ENCODE measurements at places on chromosomes 6 and 20.

DNA sequence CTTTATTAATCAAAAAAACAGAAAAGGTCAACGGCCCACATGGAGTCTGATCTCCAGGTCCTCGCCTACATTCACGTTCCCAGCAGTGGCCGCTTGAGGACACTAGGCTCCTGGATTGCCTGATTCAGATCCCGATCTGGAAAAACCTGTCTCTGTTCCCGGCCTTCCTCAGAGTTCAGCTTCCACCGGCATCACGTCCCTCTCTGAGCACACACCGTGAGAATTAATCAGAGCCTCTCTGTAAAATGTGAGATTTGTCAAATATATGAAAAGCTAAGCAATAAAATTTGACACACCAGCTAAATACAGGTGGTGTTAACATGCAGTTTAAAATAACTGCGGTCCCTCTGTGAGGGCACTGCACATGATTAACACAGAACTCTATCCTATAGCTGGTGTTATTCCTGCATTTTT, 122.8 kb upstream of the COL21A1 start:
- no peak for DNase-seq

DNA sequence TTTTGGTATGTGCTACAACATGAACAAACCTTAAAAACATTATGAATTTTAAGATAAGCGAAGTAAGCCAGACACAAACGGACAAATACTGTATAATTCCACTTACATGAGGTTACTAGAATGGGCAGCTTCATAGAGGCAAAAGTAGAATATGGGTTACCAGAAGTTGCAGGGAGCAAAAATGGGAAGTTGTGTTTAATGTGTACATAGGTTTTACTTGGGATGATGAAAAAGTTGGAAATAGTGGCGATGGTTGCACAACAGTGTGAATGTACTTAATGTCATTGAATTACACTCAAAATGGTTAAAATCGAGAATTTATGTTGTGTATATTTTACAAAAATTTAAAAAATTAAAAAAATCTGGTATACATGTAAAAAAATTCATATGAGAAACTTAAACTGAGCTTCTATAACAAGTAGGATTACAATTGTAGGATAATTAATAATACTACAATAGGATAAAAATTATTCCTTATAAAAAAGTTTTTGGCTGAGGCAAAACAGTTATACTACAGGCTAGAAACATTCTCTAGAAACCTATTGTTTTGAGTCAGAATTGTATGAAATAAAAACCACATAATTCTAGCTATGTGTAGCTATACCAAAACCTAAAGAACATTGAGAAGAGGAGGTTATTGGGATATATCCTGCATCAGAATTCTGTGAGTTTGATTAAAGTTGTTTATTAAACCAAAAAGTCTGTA, 24.8 kb upstream of the DYNLRB1 start:
- no peak for DNase-seq

- no peak for DNase-seq
These were observed 93.3 kb downstream of the KCNQ5 start for GRCh38 chr6:72715119-72715518.

- no peak for DNase-seq
These were observed 735.1 kb upstream of the MARCKS start for GRCh38 chr6:113122060-113122459.

DNA sequence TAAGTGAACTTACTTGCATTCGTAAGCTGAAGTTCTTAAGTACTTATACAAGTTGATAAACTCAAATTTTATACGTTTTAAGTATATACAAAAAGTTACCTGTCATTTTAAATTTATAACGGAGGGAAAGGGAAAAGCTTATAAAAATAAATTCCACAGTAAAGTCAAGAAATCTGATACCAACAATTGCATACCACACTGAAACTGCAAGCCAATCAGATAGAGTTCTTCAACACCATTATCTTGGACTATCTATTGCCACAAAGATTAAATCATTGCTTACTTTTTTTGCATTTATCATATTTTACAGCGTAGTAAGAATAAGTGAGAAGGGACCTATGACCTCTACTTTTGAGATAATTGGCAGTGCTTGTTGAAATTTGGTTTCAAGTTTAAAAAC, 386.7 kb downstream of the TFAP2A start:
- DNase-seq = no peak

- no peak for DNase-seq
These were observed 54.9 kb upstream of the TULP4 start for GRCh38 chr6:158257425-158257759.

DNA sequence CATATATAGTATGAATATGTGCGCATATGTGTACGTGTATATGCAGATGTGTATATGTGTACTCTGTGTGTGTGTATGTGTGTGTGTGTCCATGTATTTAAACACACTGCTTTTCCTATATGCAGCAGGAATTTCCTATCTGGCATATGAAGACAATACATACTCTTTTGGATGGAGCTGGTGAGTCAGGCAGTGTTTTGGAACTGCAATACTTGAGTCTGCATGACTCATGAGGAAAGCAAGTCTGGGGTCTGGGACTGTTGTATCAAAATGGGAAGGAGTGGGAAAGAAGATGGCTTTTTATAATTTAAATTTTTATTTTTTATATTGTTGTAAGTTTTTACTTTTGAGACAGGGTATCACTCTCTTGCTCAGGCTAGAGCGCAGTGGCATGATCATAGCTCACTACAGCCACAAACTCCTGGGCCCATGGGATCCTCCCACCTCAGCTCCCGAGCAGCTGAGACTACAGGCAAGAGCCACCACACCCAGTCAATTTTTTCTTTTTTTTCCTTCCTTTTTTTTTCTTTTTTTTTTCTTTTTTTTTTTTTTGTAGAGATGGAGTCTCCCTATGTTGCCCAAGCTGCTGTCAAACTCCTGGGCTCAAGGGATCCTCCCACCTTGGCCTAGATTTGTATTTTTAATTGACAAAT, 72.2 kb downstream of the ATXN1 start:
- DNase-seq = no peak

DNA sequence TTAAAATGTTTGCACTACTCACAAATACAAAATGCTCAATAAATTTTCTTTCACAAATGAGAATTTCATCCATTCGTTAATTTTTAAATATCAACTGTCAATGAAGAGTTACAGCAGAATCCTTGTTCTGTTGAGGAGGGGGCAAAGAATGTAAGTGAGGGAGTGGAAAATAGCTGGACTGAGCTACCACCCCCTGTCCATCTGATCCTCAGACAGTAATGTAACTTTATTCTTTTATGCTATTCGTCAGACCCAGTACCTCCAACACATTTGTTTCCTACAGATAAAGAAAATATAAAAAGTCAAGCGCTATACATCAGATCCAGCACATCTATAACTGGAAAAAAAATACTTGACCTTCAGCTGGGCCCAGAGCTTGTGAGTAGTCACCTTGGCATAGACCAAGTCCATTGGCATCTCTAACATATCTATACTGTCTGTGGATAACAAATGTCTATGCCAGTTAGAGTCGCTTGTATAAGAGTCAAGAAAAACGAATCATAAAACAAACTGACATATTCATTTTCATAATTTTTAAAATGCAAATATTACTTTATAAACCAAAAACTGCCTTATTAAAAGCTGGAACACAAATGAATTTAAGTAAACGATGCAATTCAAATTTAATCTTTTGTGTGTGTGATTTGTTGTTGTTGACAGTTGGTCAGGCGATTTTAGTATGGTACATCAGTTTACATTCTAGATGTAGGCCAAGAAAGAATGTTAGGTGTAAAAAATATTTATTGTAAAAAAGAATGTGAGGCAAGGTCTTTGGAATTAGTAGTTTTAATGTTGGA, 57.2 kb upstream of the HFE start:
- DNase-seq = no peak

- no peak for DNase-seq
These were observed 225.4 kb downstream of the LAMA2 start for GRCh38 chr6:129108337-129108736.

GRCh38 chr6:34236443-34237315, at the start of gene HMGA1:
Gene HMGA1, plus strand, starts transcription at chr6:34236873. Its CDS starts 3,908 bp downstream, at chr6:34240781.
- DNase-seq = peak; percentile 88

- DNase-seq = no peak
These were observed 27.3 kb downstream of the C6orf89 start for GRCh38 chr6:36913082-36913481.

- DNase-seq = no peak
These were observed 390.0 kb upstream of the SULF2 start for GRCh38 chr20:48175261-48175660.

DNA sequence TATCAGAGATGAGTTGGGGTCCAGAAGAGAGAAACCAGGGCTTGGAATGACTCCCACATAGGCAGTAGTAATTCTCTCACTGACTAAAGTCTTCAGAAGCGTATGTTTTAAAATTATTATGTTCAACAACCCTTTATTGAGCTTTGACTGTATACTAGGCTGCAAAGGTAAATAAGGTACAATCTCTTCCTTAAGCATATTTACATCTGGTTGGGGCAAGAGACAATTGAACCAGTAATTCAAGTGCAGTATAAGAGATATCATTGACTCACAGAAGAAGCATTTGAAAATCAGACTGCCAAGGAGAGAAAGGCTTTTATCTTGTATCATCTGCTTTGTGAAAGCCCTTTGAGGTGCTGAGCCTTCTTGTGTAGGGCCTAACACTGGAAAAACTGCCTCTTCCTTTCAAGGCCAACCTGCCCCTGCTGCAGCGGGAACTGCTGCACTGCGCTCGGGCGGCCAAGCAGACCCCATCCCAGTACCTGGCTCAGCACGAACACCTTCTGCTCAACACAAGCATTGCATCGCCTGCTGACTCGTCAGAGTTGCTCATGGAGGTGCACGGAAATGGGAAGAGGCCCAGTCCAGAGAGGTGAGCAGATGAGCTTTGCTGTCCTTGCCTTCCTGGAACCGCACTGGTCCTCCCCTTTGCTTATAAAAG, 39.3 kb upstream of the C20orf144 start:
- DNase-seq = no peak

DNA sequence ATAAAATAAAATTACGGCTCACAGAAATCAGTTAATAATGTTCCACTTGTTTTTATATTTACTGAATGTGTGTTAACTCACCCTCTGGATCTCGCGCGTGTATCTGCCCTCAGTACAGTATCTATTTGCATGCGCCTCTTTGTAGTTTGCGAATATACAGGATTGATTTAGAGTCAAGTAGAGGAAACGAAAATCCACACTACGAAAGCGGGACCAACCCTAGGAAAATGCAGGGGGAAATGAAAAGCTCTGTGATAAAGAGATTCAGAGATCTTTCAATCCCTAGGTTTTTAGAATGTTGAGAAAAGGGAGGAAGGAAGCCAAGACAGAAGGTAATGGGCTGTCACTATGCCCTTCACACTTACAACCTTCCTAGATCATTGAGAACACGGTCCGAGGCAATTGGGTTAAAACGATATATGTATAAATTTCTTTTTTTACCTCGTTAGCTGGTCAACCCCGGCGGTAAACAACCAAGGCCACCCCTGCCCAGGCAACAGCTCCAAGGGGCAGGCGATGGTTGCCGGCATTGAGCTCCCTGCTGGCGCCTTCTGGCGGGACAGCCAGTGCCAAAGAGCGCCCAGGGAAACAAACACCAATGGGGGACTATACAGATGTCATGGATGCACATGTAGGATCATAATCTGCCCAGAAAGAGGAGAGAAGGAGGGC, 792 bp upstream of the FUT9 start:
- no peak for DNase-seq

- no peak for DNase-seq
These were observed 1.5 kb upstream of the SLC17A3 start for GRCh38 chr6:25875563-25875905.

DNA sequence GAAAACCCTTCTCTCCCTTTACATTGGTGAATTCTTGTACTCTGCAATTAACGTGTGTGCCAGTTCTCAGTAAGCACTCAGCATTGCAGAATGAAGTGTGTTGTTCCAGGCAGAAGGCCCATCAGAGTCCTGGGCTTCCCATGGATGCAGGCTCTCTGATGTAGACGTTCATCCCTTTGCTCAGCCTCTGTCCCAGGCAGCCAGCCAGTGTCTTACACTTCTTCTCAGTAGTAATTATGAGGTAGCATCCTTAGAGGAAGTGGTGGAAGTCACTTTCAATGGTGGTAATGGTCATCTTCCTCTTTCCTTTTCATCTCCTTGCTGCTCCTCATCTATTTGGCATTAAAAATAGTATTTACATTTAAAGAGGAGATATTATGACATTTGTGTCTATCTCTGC, 66.7 kb upstream of the FYN start:
- no peak for DNase-seq

DNA sequence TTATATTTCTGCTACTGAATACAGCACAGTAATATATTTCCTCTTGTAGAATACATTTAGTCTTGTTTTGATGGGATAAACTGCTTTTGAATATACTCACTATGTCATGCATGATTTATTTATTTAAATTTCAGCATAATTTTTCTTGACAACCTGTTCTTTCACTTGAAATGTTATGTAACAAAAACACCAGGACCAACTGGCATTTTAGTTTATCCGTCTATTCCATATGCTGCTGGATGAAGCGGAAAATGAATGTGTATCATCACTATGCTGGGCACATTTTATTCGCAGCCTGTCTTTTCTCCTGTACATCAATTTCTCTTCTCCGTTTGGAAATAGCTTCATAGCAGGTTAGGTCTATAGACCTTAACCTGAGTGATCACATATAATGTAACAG, 206.8 kb upstream of the PLCB4 start:
- no peak for DNase-seq

DNA sequence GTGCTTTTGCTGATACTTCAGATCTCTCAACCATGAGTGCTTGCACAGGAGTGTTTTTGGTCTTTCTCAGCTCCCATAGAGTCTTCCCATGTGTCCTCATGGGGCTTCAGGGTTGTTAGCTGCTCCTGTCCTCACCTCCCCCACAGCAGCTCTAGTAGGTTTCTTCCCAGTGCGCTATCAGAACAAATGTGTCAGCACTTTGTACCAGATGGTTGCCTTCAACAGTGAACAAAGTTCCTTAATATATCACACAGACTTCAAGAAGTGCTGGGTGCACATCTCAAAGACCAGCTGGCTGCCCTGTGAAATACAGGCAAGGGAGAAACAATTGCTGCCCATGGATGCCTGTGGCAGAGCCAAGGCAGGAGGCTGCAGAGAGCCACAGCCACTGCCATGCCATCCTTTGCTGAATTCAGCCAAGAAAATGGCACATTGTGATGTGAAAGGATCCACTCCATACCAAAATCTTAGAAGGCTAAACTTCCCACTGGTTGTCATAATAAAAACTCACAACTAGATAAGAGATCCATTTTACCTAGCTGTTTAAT, 471.3 kb downstream of the C6orf118 start:
- no peak for DNase-seq

GRCh38 chr6:107101686-107102413, 13.5 kb downstream of the BEND3 start:
- no peak for DNase-seq

DNA sequence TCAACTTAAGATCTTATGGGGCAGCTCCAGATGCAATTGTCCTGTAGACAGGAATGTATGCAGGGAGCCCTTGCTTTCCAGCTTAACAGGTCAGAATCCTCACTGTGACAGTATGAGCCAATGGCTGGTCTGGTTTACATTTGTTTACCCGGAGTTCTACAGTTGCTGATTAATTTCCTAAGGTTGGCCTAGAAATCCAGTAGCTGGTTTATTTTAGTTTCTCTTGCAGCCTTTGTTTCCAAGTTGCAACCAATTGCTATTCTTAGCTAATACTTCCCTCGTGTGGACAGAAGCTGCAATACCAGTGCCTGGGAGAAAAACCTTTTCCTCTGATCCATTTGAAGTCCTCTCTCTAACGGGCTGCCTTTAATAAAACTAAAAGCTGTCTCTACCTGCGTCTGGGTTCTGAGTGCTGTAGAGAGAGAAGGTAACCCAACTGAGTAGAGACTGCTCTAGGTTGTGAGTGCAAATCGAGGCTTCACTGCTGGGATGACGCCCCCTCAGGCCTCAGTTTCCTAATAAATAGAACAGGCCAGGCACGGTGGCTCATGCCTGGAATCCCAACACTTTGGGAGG, 45.9 kb downstream of the ZNF217 start:
- DNase-seq = no peak
